ENCODE measurements at places on chromosomes 1 and 21. TPM values are rescaled to one million over a fixed set of nuclear protein-coding genes. Genes with fewer than 3 reads are reported as not detected.

ANGPTL3 gene
- total RNA-seq, result not detected

KPNA6 gene
- total RNA-seq, result 73.3 TPM

SAMSN1 gene
- 4.8 TPM for total RNA-seq

PCSK9 gene
- not detected for total RNA-seq

DMBX1 gene
- not detected for total RNA-seq

PADI4 gene
- 0.63 TPM for total RNA-seq

DTL gene
- 3.9 TPM for total RNA-seq

MXRA8 gene
- total RNA-seq, result 38.3 TPM

TNNI3K gene
- total RNA-seq, result 4.8 TPM

ZNF683 gene
- 0.35 TPM for total RNA-seq

C1orf52 gene
- 17.6 TPM for total RNA-seq

DCDC2B gene
- total RNA-seq, result not detected

C4BPB gene
- total RNA-seq, result 2.4 TPM

AIM2 gene
- 0.76 TPM for total RNA-seq

All from left cardiac atrium (tissue), 4 donors.